ENCODE measurements at places on chromosomes 12 and 14. TPM values are rescaled to one million over a fixed set of nuclear protein-coding genes. Genes with fewer than 3 reads are reported as not detected.

AQP2 gene
- total RNA-seq = not detected

MDM1 gene
- total RNA-seq = 16.2 TPM

MED13L gene
- 161 TPM for total RNA-seq

FRMD6 gene
- total RNA-seq = 10.1 TPM

STXBP6 gene
- 28.0 TPM for total RNA-seq

CIT gene
- total RNA-seq = 9.3 TPM

SLC2A13 gene
- total RNA-seq = 75.0 TPM

KRAS gene
- 40.8 TPM for total RNA-seq
